H1 (cell line): ENCODE measurements at places on chromosomes 4 and X. TPM values are rescaled to one million over a fixed set of nuclear protein-coding genes. Genes with fewer than 3 reads are reported as not detected.

Gene TCEANC
- 2.0 and 3.2 TPM in 2 replicates for total RNA-seq

Gene LONRF3
- total RNA-seq: 0.11 TPM in 1 of 2 replicates, not detected in the other

Gene SPON2
- 2.8 and 3.2 TPM in 2 replicates for total RNA-seq

Gene EXOC1
- 17.7 and 19.6 TPM in 2 replicates for total RNA-seq

Gene ARHGEF6
- total RNA-seq: 3.6 TPM in 2 replicates

Gene LRP2BP
- total RNA-seq: 0.30 and 0.40 TPM in 2 replicates

Gene USP51
- total RNA-seq: 5.6 and 6.6 TPM in 2 replicates

Gene NSD2
- 129 TPM in 2 replicates for total RNA-seq

Gene XPNPEP2
- 0.25 TPM in 1 of 2 replicates, not detected in the other for total RNA-seq

Gene GCNA
- total RNA-seq: 0.95 and 0.96 TPM in 2 replicates

Gene KLB
- not detected in 2 replicates for total RNA-seq

Gene WDR17
- 3.3 and 3.4 TPM in 2 replicates for total RNA-seq

DNA sequence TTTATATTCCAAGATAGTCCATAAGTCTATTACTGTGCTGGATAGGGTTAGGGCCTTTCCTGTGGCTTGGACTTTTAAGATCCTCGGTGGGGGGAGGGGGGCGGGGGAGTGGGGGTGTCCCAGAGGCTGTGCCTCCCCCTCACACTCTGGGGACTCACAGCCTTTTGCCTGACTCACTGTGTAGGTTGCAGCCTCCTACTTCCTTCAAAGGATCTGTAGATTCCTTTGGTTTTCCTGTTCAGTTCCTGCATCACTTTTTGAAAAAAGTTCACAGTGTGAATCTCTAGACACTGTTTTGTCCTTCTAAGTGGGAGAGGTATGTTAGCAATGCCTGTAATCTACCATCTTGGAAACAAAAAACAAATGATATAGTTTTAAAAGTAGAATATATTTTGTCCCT, 999.9 kb downstream of the GLUD2 start:
- no peak for DNase-seq

DNA sequence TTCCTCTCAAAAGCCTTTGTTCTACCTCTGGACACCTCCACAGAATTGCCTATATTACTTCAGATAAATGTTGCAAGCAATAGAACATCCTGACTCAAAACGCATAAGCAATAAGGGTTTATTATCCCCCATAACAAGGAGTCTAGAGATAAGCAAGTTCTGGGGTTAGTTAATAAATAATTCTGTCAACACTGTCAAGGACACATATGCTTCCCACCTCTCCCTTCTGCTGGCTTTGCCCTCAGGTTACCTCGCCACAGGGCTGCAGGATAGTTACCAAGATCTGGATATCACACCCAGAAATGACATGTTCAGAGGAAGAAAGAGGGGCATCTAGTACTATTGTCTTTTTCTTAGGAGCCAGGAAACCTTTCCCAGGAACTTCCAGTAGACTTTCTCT, 14.0 kb upstream of the DUSP21 start:
- DNase-seq: no peak

DNA sequence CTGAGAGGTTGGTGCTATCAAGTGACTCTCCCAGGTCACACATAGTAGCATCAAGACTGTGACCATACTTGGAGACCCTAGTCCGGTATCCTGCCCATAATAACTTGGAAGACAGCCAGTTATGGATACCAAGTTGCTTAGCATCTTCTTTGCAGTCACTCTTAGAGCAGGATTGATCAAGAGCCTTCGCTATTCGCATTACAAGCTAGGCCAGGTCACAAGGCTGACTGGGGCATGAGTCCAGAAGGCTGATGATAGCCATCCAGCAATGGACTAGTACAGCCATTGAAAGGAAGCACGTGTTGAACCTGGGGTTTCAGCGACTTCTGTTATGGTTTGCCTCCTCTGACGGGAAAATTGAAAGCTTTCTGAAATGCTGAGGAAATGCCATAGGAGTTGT, 157.6 kb downstream of the POLA1 start:
- DNase-seq: no peak

DNA sequence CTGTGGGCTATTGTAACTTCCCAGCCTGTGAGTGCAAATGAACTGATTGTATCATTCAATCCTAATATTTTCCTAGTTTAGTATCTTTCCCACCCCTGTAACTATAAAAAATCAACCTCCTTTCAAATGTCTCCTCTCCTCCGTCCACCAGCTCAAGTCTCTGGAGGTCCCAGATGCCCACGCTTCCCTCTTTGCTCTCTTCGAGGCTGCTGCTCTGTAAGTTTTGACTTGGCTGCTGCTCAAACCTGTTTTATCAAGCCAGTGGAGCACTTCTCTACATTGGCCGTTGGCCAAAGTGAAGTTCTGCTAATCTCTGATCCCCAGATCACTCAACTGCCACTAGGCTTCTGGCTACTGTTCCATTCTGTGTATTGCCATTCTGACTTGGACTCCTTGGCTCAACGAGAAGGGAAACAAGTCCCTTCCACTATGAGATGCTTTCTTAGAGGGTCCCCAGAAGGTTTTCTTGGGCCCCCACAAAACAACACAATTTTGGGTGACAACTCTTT, 60.7 kb upstream of the RAPGEF2 start:
- DNase-seq: no peak

- no peak for DNase-seq
Observed at GRCh38 chr4:156977435-156978160, 6.0 kb upstream of the PDGFC start.

- no peak for DNase-seq
Observed at GRCh38 chr4:87033902-87034301, 99.1 kb downstream of the AFF1 start.

DNA sequence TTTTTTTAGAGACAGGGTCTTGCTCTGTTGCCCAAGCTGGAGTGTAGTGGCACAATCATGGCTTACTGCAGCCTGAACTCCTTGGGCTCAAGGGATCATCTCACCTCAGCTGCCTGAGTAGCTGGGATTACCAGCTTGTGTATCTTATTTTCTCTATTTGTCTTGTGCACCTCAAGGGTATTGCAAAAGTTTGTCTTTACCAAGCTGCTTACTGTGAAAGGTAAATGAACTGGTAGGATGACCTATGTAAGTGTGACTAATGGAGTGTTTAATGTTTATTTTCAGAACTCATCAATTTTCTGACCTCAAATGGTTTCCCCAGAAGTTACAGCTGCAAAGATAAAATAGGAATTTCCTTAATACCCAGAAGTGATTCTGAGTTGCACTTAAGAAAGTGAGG, 5.3 kb upstream of the FGA start:
- DNase-seq: no peak

DNA sequence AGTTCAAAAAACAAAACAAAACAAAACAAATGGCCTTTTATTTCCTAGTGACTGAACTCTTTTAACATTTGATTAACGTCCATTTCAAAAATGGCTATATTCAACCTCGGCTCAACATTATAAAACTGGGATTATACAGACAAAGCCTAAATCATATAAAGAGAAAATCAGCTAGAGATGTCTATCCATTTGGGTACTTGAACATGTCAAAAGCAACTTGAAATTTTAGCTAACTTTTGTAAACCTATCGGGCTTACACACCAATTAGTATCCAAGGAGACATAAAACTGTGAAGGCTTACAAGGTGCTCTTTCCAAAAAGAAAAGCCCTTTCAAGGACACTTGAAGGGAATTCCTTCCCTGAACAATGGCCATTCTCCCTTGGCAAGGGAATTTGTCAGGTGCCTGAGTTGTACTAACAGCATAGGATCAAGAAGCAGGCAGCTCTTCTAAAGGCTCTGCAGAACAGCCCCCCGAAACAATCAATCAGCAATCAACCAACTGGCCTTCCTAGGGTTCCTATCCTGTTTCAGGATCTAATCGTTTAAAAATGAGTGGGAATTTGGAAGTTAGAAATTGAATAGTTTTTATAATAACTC, 633.7 kb upstream of the HTR2C start:
- no peak for DNase-seq

- DNase-seq: no peak
Observed at GRCh38 chrX:1223242-1223600, 10.8 kb upstream of the CRLF2 start.

DNA sequence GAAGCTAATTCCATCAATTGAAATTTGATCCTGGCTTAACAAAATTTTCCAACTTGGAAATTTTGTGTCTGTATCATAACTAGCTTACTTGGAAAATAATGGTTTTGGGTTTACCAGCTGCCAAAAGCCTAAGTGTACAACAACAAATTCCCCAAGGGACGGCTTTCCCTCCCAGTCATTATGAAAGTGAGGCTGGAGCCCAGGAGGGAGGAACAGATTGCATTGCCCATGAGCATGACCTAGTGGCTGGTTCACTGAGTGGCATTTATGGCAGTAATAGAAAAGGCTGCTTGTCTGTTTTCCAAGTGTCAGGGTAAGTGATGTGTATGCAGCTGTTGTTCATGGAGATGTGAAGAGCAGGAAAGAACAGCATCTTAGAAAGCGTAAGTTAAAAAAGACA, 70.8 kb upstream of the HHIP start:
- DNase-seq: no peak

- no peak for DNase-seq
Observed at GRCh38 chrX:28303486-28303885, 283.8 kb upstream of the IL1RAPL1 start.

GRCh38 chr4:152368001-152368400, 167.9 kb downstream of the FBXW7 start:
- DNase-seq: no peak

- DNase-seq: no peak
Observed at GRCh38 chr4:143700046-143700415, 444 bp downstream of the FREM3 start.

GRCh38 chrX:68698942-68699341, 51.5 kb downstream of the STARD8 start:
- no peak for DNase-seq

DNA sequence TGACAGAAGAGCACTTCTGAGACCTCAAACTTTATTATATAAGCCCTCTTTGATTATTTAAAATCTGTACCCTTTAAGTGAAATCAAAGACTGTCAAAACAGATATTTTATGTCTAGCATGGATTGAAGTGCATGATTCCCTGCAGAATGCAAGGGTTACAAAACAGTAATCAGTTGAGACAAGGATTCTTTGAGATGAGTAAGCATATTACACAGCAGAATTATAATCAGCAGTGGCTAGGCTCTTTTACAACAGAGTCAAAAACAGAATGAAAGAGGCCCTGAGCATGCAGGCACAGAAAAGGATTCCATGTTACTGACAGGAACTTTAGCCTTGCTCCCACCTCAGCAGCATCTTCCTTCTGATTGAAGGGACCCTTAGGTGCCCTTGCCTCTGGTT, 487.9 kb upstream of the GALNT7 start:
- no peak for DNase-seq

DNA sequence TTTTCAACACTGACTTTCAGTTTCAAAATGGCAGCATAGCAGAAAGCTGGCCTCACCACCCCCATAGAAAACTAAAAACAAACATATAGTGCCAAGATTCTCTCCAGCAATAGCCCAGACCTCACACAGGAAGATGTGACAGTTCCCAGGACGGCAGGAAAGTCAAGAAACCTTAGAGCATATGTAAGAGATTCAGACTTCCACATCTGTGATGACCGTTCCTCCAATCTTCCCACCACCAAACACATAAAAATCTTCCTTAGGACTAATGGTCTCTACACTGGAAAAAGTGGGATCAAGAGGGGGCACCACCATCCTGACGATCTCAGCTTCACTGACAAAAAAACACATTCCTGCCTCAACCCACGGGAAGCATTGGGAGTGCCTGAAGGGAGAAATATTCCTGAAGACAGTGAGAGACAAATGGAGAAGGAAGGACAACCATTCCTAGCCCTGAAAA, 134.1 kb upstream of the CPXCR1 start:
- no peak for DNase-seq

- DNase-seq: no peak
Observed at GRCh38 chrX:20394451-20394850, 127.7 kb upstream of the RPS6KA3 start.

DNA sequence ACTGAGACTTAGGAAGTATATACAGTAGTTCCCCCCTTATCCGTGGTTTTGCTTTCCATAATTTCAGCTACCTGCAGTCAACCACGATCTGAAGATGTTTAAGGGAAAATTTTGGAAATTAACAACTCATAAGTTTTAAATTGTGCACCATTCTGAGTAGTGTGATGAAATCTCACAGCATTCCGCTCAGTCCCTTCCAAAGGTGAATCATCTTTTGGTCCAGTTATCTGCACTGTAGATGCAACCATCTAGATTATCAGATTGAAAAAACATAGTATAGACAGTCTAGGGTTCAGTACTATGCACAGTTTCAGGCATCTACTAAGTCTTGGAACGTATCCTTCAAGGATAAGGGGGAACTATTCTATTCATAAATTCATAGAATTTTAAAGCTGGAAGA, 109.0 kb downstream of the ANXA3 start:
- no peak for DNase-seq
